ENCODE measurements at places on chromosomes 7 and 10.

DNA sequence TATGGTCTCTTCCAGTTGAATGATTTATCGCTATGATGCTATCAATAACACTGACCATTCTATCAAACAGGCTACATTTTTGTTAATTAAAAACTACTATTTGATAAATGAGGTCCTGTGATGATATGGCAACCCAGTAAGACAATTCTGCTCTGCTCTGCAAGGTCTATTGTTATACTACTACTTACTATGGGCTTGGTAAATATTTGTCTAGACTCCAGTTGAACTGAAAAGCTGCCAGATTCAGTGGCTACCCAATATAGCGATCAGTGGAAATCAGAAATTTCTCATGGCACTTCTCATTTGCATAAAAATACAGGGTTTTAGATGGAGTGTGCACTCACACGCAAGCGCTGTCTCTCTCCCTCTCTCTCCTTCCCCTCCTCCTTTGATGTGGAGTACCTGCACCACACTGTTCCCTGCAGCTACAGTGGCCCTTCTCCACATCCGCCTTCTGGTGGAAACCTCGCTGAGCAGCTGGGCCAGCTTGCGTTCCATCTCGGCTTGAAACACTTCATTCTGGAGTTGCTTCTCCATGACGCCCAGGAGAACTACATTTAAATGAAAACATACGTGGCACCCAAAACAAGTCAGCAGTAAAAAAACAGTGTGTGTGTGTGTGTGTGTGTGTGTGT, 77.9 kb downstream of the KIAA1549 start:
- no peak for DNase-seq

DNA sequence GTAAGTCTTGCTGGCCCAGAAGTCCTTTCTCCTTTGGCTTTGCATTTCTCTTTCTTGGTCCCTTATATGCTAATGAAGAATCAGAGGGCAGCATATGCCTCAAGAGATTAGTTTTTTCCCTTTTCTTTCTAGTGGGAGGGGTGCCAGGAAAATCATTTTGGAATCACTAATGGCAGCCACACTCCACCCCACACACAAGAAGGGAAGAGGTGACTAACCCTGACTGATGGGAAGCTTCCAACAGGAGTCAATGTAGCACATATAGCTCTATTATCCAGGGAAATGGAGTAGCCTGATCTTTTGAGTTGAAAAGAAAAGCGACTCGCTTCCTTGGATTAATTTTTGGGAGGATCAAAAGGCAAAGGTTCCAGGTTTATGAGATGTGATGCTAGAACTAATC, 225.3 kb downstream of the KIF20B start:
- DNase-seq, result no peak

DNA sequence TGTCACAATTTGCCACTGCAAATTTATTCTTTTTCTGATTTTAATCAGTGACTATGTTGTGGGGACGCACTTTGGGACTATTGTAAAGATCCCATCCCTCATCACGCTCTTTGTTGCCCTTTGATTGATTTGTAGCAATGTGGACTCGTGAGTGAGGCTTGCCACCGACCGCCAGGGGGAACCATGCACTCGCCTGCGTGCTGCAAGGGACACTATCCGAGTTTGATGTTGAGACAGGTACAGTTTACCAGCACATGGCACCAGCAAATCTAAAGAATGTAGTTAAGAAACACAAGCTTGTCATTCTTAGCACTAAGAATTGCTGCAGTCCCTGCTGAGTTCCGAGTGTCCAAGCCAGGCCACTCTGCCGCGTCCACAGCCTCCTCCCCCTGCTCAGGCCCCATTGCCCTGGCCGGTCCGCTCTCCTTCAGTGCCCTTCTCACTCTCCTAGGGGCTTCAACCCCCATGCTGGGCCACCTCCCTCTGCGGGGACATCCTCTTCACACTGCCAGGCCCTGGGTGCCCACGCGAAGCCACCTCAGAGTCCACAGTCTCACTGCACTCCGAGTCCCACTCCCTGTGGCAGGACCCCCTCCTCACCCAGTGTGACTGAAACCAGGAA, 2.0 kb upstream of the SFTPA2 start:
- no peak for DNase-seq

DNA sequence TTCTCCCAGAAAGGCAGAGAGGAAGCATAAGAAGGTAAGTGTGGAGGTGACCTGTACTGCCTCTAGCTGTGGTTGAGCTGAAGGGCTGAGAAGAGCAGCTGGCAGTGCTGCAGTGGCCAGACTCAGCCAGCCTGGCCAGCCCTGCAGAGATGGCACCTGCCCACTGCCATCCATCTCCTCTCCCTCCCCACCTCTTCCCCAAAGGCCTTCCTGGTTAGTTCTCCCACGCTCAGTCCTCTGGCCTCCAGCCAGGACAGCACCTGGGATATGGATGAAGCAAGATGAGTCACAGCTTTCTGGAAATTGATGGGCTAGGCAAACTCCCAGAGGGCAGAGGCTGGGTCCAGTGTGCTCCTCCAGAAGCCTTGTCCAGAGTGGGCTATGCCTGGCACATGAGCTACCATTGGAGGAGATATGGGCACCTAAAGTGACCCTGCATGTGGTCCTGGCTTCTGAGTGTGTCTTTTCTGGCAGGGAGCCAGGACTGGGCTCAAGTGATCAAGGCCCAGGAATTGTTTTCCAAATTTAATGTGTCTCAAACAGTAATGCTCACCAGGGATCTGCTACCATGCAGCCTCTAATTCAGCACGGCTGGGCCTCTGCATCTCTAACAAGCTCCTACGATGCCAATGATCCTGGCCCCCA, 81.0 kb upstream of the CACUL1 start:
- no peak for DNase-seq

- DNase-seq, result no peak
Measured at GRCh38 chr10:61283066-61283465, 170.1 kb downstream of the TMEM26 start.

GRCh38 chr10:132293813-132294520, 13.8 kb downstream of the STK32C start:
- DNase-seq, result no peak

DNA sequence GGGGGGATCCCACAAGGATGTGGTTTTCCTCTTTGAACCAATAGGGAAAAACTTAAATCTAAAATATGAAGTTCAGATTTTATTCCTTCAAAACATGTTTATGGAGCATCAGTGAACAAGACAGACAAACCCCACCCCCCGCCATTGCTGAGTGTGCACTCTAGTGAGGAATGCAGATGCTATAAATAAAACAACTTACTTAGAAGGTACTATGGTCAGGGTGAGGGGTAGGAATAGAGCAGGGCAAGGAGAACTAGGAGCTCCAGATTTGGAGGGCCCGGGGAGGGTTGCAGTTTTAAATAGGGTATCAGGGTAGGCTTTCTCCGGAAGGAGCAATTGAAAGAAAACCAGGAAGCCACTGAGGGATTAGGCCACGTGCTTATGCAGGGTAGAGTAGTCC, 47.9 kb downstream of the CELF2 start:
- no peak for DNase-seq

- no peak for DNase-seq
Measured at GRCh38 chr7:9835199-9835598, 1138.5 kb upstream of the PHF14 start.

GRCh38 chr7:139886899-139887298, 57.8 kb downstream of the TBXAS1 start:
- no peak for DNase-seq
